ENCODE measurements at places on chromosomes 2 and 18. TPM values are rescaled to one million over a fixed set of nuclear protein-coding genes. Genes with fewer than 3 reads are reported as not detected.
A peak's percentile ranks its signal among the peaks of the same experiment; 100 is the strongest.

GRCh38 chr18:75473316-75473715 lies 45.8 kb upstream of the SMIM21 start:
- no peak for DNase-seq

DNA sequence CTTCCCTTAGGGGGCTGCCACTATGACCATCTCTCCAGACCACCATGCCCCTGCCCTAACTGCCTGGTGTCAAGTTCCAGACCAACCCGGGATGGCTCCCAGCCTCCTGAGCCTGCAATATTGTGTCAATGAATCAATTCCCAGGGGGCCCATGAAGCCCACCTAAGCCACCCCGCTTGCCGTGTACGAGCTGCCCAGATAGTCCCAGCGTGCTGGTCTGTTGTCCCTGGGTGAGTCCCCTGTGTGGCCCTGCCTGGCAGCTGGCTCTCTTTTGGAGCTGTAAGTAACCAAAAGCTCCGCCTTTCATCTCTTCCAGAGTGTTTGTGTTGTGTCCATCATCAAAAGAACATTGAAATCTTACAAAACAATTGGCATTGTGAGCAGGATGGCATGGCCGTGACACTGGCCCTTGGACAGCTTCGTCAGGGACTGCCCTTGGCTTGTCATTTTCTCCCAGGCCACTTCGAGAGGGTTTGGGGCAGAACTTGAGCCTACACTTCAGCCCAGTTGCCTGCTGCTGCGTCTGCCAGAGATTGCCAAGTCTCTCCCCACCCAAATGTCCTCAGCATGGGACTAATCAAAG lies 11.3 kb upstream of the MAL start:
- no peak for DNase-seq

Gene ADI1
- polyA plus RNA-seq: 71.4 TPM

GRCh38 chr2:8352296-8352695 lies 329.6 kb upstream of the ID2 start:
- no peak for DNase-seq

DNA sequence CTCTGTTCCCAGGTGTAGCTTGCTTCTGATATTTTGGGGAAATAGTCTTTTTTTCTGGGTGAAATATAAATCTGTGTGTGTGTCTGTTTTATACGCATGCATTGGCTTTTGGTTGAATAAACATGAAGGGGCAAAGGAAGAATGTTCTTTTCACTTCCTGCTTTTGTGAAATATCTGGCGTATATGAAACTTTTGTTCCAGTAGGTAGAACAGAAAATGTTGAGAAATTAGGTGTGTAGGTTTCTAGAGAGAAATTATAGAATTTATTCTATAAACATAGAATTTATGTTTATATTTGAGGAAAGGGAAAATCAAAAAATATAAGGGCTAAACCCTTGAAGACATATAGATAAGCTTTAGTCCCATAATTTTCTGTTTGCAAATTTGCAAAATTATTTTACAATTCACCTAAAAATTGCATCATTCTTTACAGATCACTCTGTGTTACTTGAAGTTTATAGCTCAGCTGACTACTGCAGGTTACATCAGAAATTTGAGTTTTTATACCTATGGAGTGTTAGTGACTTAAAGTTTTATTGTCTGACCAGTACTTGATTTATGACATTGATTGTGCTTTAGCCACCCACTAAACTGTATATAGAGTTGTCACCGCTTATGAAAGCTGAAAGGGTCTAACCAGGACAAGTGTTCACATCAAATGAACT lies 116.1 kb downstream of the FAM117B start:
- no peak for DNase-seq

Gene ZAP70
- polyA plus RNA-seq: 2.1 TPM

Gene BCL2
- 23.5 TPM for polyA plus RNA-seq

DNA sequence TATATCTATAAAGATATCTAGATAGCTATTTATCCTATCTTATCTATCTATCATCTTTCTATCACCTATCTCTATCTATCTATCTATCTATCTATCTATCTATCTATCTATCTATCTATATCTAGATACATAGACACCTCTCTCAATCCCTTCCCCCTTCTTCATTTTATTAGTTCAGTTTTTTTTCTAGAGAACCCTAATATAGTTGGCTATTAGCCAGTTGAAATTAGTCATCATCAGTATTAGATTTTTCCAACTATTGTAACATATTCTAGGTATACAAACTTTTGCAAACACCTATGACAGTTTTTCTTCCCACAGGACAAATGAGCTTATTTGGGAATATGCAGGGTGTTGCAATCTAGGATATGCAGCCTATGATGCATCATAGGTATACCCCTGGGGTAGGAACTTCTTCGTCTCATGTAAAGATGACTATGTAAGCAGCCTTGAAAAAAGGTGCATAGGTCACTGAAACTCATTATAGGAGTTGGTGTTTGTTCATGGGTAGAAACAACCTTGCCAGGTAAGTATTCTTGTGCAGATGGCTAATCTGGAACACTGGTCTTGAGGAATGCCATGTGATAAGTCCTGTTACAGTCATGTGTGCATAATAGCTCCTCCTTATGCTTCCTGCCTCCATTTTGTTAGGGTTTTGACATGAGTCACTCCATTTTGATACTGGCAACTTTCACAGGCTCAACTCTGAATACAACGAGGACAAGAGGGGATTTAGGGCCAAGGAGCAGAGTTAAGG lies 160.7 kb upstream of the ZSWIM2 start:
- no peak for DNase-seq

Gene TMEM198
- 3.7 TPM for polyA plus RNA-seq

DNA sequence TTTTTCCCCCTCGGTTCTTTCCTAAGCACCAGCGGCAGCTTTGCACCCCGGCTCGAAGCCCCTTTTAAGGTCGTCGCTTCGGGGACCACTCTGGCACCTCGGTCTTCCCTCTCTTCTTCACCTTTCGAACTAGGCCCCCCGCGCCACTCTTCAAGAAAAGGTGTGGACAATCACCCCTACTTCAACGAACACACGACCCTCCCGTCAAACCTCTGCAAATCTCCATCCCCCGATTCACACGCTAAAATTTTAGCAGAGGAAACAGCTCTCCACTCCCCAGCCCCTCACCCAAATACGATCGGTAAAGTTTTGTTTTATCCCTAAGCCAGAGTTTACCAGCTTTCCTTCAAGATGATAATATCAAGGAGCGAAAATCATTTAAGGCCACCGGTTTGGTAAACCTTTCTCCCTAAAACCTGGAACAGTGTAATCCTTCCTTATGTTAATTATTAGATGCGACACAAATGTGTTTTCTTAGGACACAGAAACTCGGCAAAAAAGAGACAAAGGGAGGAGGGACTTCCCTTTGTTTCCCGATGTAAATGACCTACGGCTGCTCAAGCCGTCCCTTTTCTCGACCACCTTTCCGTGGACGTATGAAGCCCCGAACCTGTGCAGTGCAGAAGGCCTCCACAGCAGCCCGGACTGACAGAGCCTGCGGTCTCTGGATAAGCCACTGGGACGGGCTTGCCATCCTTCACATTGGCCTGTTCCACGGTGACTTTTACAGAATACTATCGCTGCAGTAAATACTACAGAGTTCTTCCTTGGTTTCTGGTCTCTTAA lies 85.2 kb downstream of the RBMS1 start:
- no peak for DNase-seq

GRCh38 chr18:2570772-2571199 lies 519 bp downstream of the METTL4 start:
- DNase-seq: peak; percentile 29

- no peak for DNase-seq
These were observed 93.8 kb downstream of the LRP1B start for GRCh38 chr2:142037066-142037465.

- no peak for DNase-seq
These were observed 57.0 kb upstream of the LRRTM4 start for GRCh38 chr2:77579076-77579769.

Data from left renal pelvis (tissue), 4 donors.